Progenitor cell of endocrine pancreas (in vitro differentiated cells): ENCODE measurements at places on chromosomes 1 and 21. TPM values are rescaled to one million over a fixed set of nuclear protein-coding genes. Genes with fewer than 3 reads are reported as not detected.

The BNIPL gene
- total RNA-seq: 0.91 and 0.93 TPM in 2 replicates

The CR1L gene
- not detected in 2 replicates for total RNA-seq

DNA sequence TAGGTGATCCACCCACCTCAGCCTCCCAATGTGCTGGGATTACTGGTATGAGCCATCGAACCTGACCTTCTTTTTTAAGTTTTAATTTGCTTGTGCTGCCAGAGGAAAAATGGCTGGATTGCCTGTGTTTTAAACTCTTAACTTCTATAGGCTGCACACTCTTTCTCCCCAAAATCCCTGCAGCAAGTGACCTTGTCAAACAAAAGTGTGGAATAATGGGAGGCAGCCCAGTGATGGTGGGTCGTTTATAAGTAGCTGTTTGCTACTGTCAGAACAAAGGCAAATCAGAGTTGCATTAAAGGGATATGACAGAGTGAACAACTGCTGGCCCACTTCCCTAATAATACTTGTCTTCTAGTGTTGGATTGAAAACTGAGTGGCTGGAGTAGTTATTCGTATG is 74.2 kb downstream of the ADGRL2 start:
- H3K27ac ChIP-seq: no peak overlapping the region
- H3K4me3 ChIP-seq: no peak overlapping the region
- peaks cover 10% of the 10 kb centered on the region for H3K36me3 ChIP-seq
- no peaks in the 10 kb centered on the region for H3K27me3 ChIP-seq
- DNase-seq: no peak
- H3K4me1 ChIP-seq: peaks cover 37% of the 10 kb centered on the region

The ARHGEF16 gene
- total RNA-seq: 60.5 and 63.6 TPM in 2 replicates

DNA sequence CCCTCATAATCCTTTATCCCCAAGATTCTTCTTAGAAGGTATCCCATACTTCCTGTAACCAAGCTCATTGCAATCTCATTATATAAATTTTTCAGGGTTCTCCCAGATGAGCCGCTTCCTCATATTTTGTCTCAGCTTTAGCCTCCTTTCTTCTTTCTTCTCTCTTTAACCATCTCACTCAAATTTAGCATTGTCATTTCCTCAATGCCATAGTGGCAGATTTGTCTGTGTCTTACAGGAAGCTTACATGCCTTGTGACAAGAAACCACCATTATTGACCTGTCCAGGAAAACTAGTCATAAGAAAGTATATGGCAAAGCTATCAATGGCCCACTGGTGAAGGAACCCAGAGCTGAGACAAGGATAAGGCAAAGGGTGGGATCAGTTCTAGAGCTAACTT is 6.0 kb upstream of the FCRL2 start:
- no peak overlapping the region for H3K4me3 ChIP-seq
- no peaks in the 10 kb centered on the region for H3K4me1 ChIP-seq
- H3K36me3 ChIP-seq: no peaks in the 10 kb centered on the region
- H3K27me3 ChIP-seq: no peaks in the 10 kb centered on the region
- no peak overlapping the region for H3K27ac ChIP-seq
- no peak for DNase-seq

The SLFNL1 gene
- total RNA-seq: 0.95 and 1.0 TPM in 2 replicates

- H3K27ac ChIP-seq: no peak overlapping the region
- DNase-seq: no peak
- H3K36me3 ChIP-seq: no peaks in the 10 kb centered on the region
- peaks cover 7% of the 10 kb centered on the region for H3K27me3 ChIP-seq
- no peak overlapping the region for H3K4me3 ChIP-seq
- peaks cover 15% of the 10 kb centered on the region for H3K4me1 ChIP-seq
Measured at GRCh38 chr1:208111646-208112190, 132.5 kb downstream of the PLXNA2 start.

The TAS1R1 gene
- total RNA-seq: not detected in 2 replicates

The HCRTR1 gene
- total RNA-seq: not detected in 2 replicates

- no peak overlapping the region for H3K27ac ChIP-seq
- no peak overlapping the region for H3K4me3 ChIP-seq
- peaks cover 5% of the 10 kb centered on the region for H3K4me1 ChIP-seq
- no peak for DNase-seq
- H3K36me3 ChIP-seq: no peaks in the 10 kb centered on the region
Measured at GRCh38 chr1:27132624-27133023, 22.3 kb downstream of the SLC9A1 start.

DNA sequence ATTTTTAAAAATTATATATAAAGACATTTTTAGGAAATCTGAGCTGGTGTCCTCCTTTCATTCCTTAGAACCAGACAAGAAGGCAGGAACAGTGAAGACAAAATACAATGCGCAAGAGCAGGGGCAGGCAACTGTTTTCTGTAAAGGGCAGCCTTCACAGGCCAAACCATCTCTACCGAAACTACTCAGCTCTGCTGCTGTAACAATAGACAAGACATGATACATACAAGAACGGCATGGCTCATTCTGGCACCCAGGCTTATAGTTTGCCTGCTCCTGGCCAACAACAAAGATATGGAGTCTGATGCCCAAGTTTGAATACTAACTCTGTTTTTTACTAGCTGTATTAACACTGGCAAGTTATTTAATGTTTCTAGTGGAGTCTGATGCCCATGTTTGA is 232.0 kb downstream of the SMYD3 start:
- DNase-seq: no peak
- H3K36me3 ChIP-seq: no peaks in the 10 kb centered on the region
- H3K27me3 ChIP-seq: no peaks in the 10 kb centered on the region
- H3K4me3 ChIP-seq: no peak overlapping the region
- H3K4me1 ChIP-seq: no peaks in the 10 kb centered on the region

The FMO5 gene
- total RNA-seq: 4.2 and 5.0 TPM in 2 replicates

- no peaks in the 10 kb centered on the region for H3K27me3 ChIP-seq
- no peaks in the 10 kb centered on the region for H3K36me3 ChIP-seq
- H3K4me3 ChIP-seq: no peak overlapping the region
- DNase-seq: no peak
- no peak overlapping the region for H3K27ac ChIP-seq
Measured at GRCh38 chr1:81571946-81572345, 228.8 kb upstream of the ADGRL2 start.

- no peak for DNase-seq
- H3K4me1 ChIP-seq: no peaks in the 10 kb centered on the region
- H3K36me3 ChIP-seq: no peaks in the 10 kb centered on the region
- H3K27ac ChIP-seq: no peak overlapping the region
- no peak overlapping the region for H3K4me3 ChIP-seq
Measured at GRCh38 chr1:162756523-162756922, 34.0 kb upstream of the HSD17B7 start.

- peak overlapping the region; percentile 60 for H3K27ac ChIP-seq
- DNase-seq: no peak
- H3K4me1 ChIP-seq: no peaks in the 10 kb centered on the region
- peaks cover 3% of the 10 kb centered on the region for H3K36me3 ChIP-seq
Measured at GRCh38 chr1:22540337-22540736, 23.0 kb upstream of the EPHA8 start.

The KRTAP11-1 gene
- total RNA-seq: not detected in 2 replicates

The RAB42 gene
- 0.65 and 2.1 TPM in 2 replicates for total RNA-seq

DNA sequence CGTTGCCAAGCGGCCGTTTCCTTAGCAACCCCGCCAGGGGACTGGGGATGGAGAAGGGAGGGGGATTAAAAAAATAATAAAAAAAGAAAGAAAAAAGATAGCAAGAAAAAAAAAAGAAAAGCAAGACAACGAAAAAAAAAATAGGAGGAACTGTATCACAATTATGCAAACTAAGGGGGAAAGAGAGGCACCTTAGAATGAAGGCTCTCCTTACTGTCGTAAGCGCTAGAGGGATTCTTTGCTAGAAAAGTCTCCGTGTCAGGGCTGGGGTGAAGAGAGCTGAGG is 625 bp upstream of the NEGR1 start:
- no peak for DNase-seq
- peaks cover 29% of the 10 kb centered on the region for H3K27me3 ChIP-seq
- H3K27ac ChIP-seq: no peak overlapping the region
- H3K36me3 ChIP-seq: no peaks in the 10 kb centered on the region
- H3K4me3 ChIP-seq: no peak overlapping the region

DNA sequence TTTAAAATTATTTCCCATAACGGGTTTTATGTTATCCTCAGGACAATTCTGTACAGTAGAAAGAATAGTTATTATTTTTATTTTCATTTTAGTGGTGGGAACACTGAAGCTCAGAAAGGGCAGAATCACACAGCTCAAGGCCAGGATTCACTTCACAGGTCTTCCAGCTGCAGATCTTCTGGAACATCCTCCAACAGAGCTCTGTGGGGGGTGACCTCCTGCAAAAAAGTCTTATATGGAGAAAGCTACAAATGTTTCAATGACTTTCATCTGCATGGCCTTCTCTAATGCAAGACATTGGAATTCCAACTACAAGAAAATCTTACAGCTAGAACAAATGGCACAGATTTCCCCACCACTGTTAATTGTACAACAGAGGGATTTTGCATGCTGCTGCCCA is 64.2 kb downstream of the SEC16B start:
- no peak overlapping the region for H3K4me3 ChIP-seq
- no peaks in the 10 kb centered on the region for H3K36me3 ChIP-seq
- peaks cover 49% of the 10 kb centered on the region for H3K27me3 ChIP-seq
- H3K27ac ChIP-seq: no peak overlapping the region

The ARTN gene
- 1.1 and 2.0 TPM in 2 replicates for total RNA-seq

- no peak overlapping the region for H3K4me3 ChIP-seq
- no peaks in the 10 kb centered on the region for H3K27me3 ChIP-seq
- DNase-seq: no peak
- no peaks in the 10 kb centered on the region for H3K4me1 ChIP-seq
- H3K36me3 ChIP-seq: no peaks in the 10 kb centered on the region
- no peak overlapping the region for H3K27ac ChIP-seq
Measured at GRCh38 chr1:198417039-198417438, 123.4 kb downstream of the ATP6V1G3 start.
